HS-27A (cell line): ENCODE measurements at places on chromosomes 2 and 18.
A peak's percentile ranks its signal among the peaks of the same experiment; 100 is the strongest.

- DNase-seq: no peak
Observed at GRCh38 chr2:77746780-77747179, 224.6 kb upstream of the LRRTM4 start.

- DNase-seq: no peak
Observed at GRCh38 chr2:13488965-13489364, 772.2 kb downstream of the TRIB2 start.

DNA sequence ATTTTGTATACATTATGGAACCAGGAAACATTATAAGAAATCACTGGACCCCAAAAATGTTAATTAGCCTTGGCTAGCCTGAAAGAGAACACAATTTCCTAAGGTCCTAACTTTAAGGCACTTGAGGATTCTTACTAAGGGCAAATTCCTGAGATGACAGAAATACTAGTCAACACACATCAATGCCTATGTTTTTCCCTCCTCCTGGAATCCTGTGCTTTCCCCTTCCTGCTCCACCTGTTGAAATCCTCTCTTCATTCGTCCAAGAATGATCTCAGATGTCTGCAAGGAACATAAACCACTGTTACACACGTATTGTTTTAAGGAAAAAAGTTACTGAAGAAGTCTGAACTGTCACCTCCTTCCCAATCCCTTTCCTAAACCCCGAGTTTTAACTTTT lies 21.2 kb upstream of the DARS1 start:
- peak; percentile 47 for DNase-seq

DNA sequence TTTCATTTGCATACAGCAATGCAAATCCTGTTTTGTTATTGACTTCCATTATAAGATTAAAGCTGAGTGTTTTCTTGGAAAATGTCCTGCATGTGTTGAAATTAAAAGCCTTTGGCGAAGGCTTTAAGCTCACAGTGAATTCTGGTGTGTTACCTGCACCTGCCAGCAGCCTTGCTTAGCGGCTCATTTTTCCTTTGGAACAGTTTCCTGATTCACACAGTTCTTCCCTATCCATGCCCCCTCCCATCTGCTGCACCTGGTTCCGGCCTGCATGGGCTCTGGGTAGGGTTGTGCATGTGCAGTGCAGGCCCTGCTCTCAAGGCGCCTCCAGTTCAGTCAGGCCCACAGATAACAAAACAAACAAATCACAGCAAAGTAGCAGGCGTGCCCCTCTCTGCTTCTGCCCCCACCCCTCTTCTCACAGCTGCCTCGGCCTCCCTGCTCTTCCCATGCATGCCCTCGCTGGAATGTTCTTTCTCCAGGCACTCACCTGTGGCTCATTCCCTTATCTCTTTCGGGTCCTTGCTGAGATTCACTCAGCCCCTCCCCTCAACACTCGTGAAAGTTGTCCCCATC lies 15.8 kb downstream of the MTCL1 start:
- no peak for DNase-seq

DNA sequence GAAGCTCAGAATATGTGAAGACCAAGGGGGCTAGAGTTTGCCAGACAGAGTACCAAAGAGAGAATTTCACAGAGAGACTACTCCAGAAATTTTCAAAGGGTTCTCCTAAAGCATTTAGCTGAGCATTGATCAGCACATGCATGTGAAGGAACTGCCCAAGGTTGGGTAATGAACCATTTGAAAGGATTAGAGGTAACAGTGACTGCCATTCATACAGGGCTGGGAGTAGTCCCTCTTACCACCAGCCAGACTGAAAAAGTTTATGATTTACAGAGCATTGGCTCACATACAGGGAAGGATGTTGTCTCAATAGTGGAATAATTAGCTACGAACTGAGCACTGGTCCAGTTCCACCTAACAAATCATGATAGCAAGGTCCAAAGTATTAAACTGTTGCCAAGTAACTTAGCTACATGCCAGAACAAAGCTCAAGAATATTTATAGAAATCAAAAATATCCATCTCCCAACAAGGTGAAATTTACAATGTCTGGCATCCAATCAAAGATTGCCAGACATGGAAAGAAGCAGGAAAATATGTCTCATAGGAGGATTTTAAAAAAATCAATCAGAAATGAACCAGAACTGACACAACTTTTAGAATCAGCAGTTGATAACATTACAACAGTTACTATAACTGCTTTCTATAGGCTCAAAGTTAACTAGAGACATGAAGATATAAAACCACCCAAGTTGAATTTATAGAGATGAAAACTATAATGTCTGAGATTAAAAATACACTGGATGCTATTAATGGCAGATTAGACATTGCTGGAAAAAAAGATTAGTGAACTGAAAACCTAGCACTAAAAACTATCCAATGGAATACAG lies 25.7 kb upstream of the RNF103 start:
- DNase-seq: no peak

GRCh38 chr2:125418483-125418882 lies 1237.5 kb upstream of the GYPC start:
- no peak for DNase-seq

DNA sequence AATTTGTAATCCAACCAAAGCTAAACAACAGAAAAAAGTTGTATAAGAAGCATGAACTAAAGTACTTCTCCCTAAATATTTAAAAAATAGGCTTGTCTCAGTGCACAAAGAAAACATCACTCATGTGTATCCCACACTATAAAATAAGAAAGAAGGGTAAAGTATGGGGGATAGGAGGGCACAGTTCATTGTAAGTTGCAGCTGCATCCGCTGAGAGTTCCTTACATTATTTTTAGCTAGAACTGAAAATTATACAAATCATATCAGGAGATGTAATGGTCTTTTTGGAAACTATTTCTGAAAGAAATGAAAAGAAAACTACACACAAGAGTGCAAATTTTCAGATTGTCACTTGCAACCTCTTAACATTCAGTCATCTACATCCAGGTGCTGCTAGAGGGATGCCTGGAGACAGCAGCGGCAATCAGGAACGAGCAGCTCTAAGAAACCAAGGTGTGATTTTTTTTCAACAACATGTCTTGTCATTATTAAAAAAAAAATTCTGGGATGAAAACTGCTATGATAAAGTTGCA lies 273.6 kb downstream of the ASXL3 start:
- no peak for DNase-seq

GRCh38 chr18:62450546-62451410 lies 72.0 kb upstream of the ZCCHC2 start:
- peak; percentile 94 for DNase-seq

DNA sequence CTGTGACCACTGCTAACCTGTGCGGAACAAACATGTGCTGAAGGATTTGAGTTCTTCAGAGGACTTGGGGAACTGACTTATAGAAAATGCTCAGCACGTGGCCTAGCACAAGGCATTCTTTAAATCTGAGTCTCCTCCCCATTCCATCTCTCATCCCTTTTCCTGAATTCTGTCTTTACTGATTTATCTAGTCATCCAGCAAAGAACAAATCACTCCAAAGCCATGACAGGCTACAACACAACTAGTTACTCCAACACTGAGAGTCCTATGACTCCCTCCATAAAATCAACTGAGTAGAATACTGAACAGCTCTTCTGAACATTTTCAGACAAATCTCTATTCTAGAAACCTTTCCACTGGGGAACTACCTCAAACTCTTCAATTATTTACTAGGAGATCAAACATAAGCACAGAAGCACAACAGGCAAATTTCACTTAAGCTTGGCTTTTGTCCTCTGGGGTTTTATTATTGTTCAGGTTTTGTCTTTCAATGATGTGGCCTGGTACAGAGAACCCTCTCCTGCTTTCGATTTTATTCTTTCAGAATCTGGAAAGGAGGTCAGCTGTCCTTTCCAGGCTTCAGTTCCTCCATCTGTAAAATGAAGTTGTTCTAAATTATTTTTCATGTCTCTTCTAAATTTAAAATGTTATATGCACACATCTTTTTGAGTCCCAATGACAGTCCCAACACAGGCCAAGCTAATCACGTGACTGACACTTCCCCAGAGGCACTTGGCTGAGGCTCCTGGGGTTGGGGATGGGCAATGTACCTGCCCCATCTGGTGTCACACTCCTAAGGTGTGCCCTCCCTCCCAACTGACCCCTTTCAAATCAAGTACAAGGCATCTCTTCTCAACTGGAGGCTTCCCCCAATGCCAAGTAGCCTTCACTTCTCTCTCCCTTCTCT lies 31.8 kb downstream of the RNU4ATAC start:
- DNase-seq: no peak

DNA sequence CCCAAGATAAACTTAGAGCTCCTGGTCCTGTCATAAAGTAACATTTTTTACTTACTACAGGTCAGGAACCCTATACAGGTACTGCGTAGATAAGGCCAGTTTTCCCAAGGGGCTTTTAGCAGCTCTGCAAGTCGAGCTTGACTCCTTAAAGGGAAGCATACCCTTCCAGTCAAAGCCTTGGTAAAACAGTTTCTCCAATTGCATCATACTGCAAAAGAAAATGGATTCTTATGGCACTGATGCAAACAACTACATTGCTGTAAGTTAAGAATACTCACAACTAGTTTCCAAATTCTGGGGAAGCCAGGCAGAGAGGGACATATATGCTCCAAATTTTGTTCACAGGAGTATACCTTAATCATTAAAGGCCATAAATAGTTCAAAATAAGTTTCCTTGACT lies 31.0 kb downstream of the MYO3B start:
- no peak for DNase-seq

DNA sequence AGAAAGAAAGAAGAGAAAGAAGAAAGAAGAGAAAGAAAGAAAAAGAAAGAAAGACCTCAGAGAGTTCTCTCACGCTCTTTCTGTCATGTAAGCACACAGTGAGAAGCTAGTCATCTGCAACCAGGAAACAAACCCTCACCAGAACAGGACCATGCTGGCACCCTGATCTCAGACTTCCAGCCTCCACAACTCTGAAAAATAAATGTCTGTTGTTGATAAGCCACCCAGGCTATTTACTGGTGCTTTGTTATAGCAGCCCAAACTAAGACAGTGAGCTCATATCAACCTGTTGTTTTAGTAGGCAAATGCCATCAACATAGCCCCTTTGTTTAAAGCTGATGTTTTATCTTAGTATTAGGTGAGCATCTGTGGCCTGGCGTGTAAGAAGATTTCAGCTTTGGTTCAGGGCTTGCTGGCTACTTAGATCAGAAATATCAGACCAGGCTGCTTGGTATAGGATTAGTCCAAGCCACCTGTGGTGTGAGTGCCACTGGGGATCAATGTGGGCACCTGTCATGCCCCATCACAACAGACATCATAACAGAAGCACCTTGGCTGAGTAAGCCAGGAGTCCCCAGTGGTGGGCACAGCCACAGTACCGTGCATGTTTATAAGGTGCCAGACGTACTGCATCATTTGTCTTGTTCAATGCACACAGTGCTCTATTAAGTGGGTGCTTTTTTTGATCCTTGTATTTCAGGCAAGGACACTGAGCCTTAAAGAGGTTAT lies 94.4 kb downstream of the LBH start:
- no peak for DNase-seq

GRCh38 chr2:238021327-238021726 lies 39.5 kb upstream of the SCLY start:
- DNase-seq: no peak

GRCh38 chr2:34332813-34333212 lies 733.7 kb upstream of the FAM98A start:
- DNase-seq: no peak

GRCh38 chr2:229931241-229931640 lies 8.9 kb downstream of the FBXO36 start:
- no peak for DNase-seq

- no peak for DNase-seq
Observed at GRCh38 chr2:27051902-27052645, 606 bp downstream of the AGBL5 start.
